NT2/D1 (cell line): ENCODE measurements at places on chromosomes 5 and 9.

DNA sequence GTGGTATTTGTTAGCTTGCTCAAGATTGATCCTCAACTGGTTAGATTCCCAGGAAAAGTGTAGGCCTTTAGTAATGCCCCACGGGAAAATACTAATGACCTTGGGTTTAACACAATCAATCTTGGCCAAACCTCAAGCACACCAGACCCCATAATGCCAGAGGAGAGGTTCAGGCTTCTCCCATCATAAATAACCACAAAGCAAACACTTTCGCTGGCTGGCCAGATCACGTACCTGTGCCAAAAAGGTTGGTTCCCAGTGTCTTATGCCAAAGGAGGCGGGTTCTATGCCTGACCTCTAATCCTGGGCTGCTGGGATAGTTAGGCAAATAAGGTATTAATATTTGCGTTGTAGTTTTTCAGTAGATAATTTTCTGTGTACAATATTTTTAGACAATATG lies 379.2 kb upstream of the CDH18 start:
- no peak for DNase-seq

- DNase-seq, result peak; percentile 62
Measured at GRCh38 chr9:129761901-129762369, 9.1 kb upstream of the PTGES start.

DNA sequence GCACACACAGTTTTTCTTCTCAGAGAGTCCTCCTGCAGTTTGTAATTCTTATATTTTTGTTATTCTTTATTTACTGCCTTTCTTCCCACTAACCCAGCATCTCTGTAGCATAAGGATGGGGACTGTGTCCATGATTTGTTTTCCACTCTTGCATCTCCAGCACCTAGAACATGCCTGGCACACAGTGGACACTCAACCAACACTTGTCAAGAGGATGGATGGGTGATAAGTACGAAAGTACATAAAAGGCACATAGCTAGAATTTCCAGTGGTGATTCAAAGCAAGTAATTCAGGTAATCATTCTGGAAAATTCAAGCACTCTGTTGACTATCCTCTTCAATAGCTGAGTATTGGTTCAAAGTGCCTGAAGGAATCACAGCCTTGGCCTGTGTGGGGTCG lies 60.2 kb upstream of the TRIO start:
- no peak for DNase-seq

DNA sequence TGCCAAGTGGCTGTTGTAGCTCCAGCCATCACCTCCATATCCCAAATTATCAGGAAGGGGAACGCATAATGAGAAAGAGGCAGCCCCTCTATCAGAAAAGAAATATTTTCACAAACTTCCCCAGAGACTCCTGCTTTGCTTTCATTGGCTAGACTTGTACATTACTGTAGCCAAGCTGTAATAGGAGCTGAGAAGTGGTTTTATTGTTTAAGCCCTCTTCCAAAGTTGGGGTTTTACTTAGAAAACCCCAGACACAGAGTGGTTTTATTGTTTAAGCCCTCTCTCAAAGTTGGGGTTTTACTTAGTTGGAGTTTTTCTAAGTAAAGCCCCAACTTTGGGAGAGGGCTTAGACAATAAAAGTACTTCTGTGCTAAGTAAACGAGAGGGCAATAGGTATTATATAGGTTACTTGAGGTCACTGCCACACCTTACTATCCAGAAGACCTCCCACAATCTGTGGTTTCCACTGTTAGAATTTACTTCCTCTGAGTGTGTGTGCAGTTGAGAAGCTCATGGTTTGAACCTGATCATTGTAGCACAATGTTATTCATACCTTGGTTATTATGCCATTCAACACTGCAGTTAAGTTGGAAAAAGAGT lies 215.7 kb upstream of the OTULINL start:
- no peak for DNase-seq

DNA sequence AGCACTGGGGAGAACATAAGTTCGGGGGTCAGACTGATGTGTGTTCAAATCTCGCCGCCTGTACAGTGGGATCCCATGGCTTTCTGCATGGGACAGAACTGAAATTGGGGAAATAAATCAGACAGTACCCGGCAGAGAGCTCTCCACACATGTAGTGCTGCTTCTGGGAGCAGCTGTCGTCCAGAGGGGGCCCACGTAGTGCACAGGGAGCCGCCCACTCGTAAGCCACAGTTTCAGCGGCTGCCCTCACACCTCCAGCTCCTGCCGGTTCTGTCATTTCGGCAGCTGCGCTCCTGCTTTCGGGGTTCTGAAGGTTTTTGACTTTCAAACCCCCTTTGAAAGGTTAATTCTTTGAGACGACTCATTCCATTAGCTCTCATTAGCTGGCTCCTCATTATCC lies 83.1 kb downstream of the OLFM1 start:
- no peak for DNase-seq

DNA sequence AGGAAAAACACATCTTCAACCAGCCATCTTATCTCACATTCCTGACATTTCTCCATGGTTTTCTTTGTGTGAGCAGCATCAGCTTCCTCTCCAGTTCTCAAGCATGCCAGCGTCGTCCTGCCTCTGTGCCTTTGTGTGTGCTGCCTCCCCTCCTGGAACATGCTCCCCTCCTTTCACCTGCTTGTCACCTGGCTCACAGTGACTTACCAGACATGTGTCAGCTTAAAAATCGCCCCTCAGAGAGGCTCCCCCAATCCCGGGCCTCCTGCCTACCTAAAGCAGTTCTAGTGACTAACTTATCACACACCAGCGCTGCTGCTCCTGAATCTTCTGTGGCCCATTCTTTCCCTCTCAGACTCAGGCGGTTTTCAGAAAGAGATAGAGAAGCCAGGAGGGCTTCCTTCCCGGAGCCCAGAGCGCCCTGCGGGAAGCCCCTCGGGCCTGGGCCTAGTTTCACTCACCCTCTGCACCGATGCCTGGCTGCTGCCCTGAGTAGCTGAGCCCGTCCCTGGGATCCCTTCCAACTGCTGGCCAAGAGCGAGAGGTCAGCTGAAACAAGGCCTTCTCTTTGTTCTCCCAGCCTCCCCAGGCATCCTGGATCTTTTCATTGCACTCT lies 51.1 kb upstream of the MVB12B start:
- peak; percentile 38 for DNase-seq

- no peak for DNase-seq
Measured at GRCh38 chr9:97804059-97804365, 49.0 kb upstream of the FOXE1 start.

DNA sequence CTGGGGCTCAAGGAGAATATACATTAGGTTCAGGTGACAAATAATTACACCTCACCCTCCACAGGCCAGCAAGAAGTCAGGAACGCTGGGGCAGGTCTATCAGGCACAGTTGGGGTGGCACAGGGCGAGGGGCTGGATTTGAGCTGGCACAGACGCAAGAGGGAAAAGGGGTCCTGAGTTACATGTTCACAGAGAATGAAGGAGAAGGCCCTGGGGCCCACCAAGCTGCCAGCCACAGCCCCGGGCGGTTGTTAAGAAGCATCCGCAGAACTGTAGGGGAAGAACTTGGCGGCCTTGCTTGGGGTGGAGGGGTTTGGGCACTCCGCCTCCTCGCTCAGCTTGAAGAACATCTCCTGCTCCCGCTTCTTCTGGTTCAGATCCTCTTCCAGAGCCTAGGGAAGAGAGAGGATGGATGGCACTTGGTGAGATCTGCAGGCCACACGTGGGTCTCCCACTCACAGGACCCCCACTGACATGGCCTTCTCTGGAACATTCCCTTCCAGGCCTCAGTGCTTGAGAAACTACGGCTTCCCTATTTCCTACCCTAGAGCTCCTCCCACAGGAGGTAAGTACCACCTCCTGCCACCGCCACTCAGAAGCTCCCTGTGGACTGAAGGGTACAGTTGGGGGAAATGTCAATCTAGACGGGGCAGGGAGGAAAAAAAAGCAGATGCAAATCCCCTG lies 38.3 kb upstream of the FBXW11 start:
- no peak for DNase-seq

DNA sequence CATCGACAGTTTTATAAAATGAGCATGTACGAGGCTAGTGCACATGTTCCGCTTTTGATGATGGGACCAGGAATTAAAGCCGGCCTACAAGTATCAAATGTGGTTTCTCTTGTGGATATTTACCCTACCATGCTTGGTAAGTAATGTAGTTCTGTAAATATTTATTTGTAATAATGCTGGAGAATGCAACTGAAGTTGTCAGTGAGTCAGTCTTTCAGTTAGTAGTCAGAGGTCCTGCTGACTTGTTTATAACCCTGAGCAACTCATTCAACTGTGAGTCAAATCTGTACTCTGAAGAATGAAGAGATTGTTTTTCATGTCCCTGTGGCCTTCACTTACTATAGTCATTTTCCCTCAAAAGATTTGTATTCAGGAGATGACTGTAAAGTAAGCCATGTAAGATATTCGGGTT lies 28.4 kb upstream of the GPR150 start:
- DNase-seq, result no peak

GRCh38 chr9:120683150-120683549 lies 31.1 kb downstream of the MEGF9 start:
- no peak for DNase-seq

DNA sequence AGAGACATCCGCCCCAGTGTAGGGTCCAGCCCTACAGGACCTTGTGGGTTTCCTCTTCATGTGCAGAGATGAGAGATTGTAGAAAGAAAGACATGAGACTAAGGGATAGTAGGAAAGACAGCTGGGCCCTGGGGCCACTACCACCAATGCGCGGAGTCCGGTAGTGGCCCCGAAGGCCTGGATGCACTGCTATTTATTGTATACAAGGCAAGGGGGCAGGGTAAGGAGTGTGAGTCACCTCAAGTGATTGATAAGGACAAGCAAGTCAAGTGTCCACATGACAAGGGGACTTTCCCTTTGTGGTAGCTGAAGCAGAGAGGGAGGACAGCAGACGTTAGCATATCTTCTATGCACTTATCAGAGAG lies 6.2 kb upstream of the TMEM141 start:
- no peak for DNase-seq

DNA sequence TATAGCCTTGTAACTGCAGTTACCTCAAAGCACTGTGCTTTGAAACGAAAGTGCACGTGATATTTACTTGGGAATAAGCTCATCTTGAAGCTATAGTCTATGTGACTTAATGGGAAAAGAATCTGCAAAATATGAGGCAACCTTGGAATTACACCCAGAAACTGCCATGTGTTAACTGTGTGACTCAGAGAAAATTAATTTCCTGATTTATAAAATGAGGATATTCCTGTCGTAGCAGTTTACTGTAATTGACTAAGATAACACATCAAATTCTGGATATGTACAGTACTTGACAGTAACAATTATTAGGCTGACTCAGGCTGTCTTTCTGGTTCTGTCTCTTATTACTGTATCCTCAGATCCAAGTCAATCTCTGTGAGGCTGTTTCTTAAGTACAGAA lies 1079.9 kb upstream of the ACO1 start:
- DNase-seq, result no peak
